ENCODE measurements at places on chromosomes 7 and 10.

- DNase-seq: no peak
Observed at GRCh38 chr10:129790715-129791446, 173.2 kb downstream of the EBF3 start.

DNA sequence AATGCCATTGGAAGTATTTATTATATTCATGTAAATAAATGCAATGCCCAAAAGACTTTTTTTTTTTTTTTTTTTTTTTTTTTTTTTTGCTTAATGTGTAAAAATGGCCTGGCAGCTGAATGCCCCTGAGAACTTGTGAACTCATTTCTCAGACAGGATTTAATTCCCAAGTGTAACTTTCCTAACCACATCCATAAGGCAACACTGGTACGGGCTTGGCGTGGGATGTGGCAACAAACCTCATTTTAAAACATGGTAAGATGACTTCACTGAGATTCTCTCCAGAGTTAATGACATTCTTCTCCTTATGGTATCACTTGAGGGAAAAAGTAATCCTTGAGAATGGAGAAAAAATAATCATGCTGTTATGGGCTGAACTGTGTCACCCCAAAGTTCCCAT is 150.4 kb downstream of the DGKI start:
- DNase-seq: no peak

- DNase-seq: no peak
Observed at GRCh38 chr10:122911889-122912484, 1.6 kb downstream of the FAM24A start.

DNA sequence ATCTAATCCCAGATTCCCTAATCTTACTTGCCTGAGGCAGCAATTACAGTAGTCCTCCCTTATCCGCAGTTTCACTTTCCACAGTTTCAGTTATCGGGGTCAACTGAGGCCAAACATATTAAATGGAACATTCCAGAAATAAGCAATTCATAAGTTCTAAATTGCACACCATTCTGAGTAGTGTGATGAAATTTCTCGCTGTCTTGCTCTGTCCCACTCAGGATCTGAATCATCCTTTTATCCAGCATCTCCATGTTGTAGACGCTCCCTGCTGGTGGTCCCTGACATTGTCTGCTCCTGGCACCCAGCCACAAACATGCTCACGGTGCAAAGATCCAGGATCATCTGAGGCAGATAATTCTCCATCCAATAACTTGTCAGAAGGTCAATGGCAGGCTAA is 128.7 kb upstream of the CXCL12 start:
- DNase-seq: no peak

GRCh38 chr10:63671317-63671937 is 150.2 kb downstream of the REEP3 start:
- DNase-seq: no peak

DNA sequence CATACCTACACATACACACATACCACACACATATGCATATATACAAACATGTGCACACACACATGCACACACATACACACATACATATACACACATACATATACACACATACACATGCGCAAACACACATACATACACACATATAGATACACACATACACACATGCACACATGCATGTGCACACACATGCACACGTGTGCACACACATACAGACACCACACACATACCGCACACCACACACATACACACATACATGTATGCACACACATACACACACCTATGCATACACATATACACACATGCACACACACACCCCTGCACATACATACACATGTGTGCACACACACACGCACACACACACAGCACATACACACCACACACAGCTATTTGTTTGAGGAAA is 236.5 kb downstream of the WDR11 start:
- DNase-seq: no peak

- no peak for DNase-seq
Observed at GRCh38 chr10:30784524-30784896, 155.0 kb upstream of the LYZL2 start.

- DNase-seq: no peak
Observed at GRCh38 chr7:81944058-81944457, 174.2 kb upstream of the HGF start.

GRCh38 chr7:127838816-127839415 is 186.9 kb downstream of the SND1 start:
- no peak for DNase-seq

- no peak for DNase-seq
Observed at GRCh38 chr7:106643216-106644000, 17.6 kb downstream of the CCDC71L start.

- DNase-seq: no peak
Observed at GRCh38 chr10:60742512-60742911, 35.8 kb upstream of the CDK1 start.
